ENCODE measurements at places on chromosomes 11 and 22.

GRCh38 chr11:69512136-69512535 is 30.7 kb downstream of the LINC01488 start:
- DNase-seq = no peak

GRCh38 chr11:93049740-93050139 is 80.3 kb downstream of the MTNR1B start:
- DNase-seq = no peak

DNA sequence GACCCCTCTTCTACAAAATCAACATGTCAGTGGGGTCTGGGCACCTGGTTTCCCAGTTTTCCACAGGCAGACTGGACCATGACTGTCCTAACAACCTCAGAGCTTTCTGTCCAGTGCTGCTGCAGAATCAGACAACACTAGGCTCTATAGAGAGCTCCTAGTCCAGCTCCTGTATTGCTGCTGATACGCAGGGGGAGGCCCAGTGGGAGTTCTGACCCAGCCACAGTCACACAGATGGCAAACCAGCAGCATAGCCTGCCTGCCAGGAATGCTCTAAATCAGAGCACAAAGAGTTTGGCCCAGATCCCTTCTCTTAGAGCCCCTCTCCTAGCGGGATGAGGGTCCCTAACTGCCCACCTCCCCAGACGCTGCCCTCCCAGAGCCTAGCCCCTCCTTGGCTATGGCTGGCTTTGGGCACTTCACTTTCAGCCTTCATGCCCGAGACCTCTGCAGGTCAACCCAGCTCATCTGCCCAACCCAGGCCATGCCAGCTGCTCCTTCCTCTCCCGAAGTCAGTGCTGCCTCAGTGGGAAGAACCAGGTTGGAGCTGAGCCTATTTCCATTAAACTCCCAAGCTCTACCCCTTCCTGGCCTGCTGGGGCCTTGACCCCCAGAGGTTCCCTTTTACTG is 15.8 kb upstream of the SLCO2B1 start:
- DNase-seq = no peak

DNA sequence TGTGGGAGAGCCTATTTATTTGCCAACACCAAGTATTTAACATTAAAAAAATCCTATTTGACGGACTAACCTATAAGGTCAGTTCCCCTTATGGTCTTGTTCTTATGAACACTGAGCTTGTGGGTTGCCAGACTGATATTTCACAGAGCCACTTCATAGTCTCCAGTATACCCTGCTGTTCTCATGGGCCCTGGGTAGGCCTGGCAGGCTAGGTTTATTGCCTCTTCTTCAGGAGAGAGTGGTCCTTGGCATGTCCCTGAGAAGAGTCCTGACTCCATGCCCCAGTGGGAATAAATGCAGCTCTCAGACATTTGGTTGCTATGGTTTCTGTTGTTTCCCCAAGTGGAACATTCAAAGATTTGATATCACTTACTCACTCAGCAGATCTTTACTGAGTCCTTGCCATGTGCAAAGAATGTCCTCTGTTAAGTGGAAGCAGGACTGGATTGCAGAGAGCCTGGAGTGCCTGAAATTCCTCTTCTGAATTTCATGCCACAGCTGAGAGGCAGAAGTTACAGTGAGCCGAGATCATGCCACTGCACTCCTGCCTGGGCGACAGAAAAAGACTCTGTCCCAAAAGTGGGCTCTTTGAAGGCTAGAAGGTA is 15.7 kb downstream of the SLC5A1 start:
- no peak for DNase-seq

GRCh38 chr22:45006111-45006963 is 3.5 kb downstream of the PHF21B start:
- DNase-seq = no peak

- DNase-seq = peak; percentile 53
These were observed 13.5 kb upstream of the B4GALNT4 start for GRCh38 chr11:355581-356458.
